ENCODE measurements at places on chromosomes 4 and X. TPM values are rescaled to one million over a fixed set of nuclear protein-coding genes. Genes with fewer than 3 reads are reported as not detected.

SPANXN2 gene
- not detected for total RNA-seq

CORIN gene
- 0.23 TPM for total RNA-seq

LRAT gene
- total RNA-seq = 4.4 TPM

TRIM75 gene
- total RNA-seq = not detected

SLC9B1 gene
- total RNA-seq = 0.51 TPM

CXorf49 gene
- not detected for total RNA-seq

RPL36A gene
- total RNA-seq = 519 TPM

GRCh38 chr4:2289311-2289954, 27.5 kb upstream of the MXD4 start:
- no peak for DNase-seq

- no peak for DNase-seq
Measured at GRCh38 chrX:74911494-74911893, 13.8 kb downstream of the NEXMIF start.

DNA sequence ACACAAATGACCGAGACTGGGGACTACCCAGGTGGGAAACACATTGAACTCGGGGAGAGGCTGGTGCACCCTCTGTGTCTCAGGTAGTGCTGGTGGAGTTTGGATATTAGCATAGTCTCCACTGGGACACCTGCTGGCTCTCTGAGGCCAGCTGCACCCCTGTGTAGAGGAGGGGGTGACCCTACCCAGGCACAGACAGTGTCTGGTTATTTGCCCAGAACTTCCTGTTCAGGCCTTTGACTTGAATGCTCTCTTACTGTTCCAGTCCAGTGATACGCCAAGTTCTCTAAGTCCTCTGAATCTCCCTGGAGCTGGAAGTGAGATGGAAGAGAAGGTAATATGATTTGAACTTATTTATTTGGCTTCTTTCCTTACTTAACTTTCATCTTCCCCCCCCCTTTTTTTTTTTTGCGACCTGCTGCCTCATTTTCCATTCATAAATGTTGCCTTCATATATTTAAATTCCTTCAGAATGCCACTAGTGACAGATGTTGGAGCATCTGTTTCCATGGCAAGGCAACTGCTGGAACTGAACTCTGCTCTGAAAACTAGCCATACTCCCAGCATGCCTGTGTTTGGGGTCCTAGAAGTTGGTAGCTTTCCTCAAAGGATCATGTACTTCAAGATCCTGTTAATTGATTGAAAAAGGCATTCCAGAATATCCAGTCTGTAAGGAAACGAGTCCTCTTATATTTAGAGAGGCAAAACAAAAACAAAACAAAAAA, 76.7 kb downstream of the AASDH start:
- no peak for DNase-seq

DNA sequence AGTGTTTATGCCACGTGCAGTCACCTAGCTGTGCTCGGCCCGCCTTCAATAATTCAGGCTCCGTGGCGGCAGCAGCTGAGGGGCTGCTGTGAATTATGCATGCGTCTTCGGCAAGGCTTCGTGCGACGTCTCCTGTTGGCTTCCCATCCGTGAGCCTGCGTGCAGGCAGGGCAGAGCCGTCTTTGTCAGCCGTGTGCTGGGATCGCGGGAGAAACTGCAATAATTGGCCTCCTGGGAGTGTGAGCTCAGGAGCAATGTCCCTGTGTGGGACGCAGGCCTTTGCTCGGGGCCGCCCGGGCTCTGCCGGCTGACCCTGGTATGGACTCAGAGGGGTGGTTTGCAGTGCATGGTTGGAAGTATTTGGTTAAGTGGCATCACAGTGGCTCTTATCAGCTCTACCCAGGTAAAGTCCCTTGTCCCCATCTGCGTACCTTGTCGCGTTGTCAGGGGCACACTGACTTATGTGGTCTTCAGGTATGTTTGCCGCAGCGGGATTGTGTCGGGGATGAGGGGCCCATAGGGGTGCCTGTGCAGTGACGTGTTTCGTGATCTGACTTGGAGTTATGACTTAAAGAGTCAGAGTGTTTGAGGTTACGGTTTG, 34.5 kb upstream of the HGFAC start:
- DNase-seq = no peak

DNA sequence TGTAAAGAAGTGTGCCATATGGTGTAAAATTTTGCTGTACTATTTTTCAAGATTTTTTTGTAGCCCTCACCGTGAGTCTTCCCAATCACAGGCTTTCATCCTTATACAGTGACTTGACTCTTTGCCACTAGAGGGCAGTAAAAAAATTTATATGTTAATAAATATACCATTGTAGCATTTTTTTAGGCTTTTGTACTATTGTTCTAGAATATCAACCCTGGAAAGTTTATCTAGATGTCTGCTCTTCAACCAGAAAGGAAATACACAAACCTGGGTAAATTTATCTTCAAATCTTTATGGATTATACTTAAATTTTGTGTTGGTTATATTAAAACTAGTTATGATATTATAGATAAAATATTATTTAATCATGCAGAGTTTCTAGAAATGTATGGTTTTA, 235.3 kb downstream of the TENM3 start:
- no peak for DNase-seq

- DNase-seq = no peak
Measured at GRCh38 chr4:158836002-158836369, 67.2 kb downstream of the FNIP2 start.

- no peak for DNase-seq
Measured at GRCh38 chr4:158139086-158139485, 33.7 kb downstream of the GASK1B start.

GRCh38 chr4:40897557-40898203, 147.9 kb downstream of the NSUN7 start:
- peak; percentile 76 for DNase-seq

- no peak for DNase-seq
Measured at GRCh38 chr4:88526221-88526815, 2.7 kb upstream of the PYURF start.

DNA sequence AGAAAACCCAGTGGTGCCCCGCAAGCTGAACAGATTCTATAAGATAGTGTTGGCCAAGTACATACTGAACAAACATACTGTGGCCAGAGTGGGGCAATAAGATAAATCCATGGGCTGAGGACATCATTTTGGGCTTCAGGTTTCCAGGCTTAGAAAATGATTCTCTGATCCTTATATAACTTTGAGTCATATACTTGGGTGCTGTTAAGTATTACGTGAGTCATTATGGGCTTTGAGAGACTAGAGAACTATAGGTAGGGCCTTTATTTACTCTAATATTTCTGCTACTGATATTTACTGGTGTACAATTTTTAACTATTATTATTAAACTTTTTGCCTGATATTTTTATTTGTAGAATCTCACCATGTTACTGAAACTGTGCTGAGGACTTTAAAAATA, 586.1 kb downstream of the CENPC start:
- no peak for DNase-seq

- no peak for DNase-seq
Measured at GRCh38 chr4:144289667-144290428, 149.3 kb upstream of the GYPA start.

- DNase-seq = no peak
Measured at GRCh38 chr4:82799006-82799881, 648 bp upstream of the SCD5 start.

- DNase-seq = no peak
Measured at GRCh38 chr4:189029976-189030504, 890.8 kb downstream of the TRIML1 start.

- no peak for DNase-seq
Measured at GRCh38 chrX:19924285-19924684, 36.9 kb upstream of the SH3KBP1 start.

DNA sequence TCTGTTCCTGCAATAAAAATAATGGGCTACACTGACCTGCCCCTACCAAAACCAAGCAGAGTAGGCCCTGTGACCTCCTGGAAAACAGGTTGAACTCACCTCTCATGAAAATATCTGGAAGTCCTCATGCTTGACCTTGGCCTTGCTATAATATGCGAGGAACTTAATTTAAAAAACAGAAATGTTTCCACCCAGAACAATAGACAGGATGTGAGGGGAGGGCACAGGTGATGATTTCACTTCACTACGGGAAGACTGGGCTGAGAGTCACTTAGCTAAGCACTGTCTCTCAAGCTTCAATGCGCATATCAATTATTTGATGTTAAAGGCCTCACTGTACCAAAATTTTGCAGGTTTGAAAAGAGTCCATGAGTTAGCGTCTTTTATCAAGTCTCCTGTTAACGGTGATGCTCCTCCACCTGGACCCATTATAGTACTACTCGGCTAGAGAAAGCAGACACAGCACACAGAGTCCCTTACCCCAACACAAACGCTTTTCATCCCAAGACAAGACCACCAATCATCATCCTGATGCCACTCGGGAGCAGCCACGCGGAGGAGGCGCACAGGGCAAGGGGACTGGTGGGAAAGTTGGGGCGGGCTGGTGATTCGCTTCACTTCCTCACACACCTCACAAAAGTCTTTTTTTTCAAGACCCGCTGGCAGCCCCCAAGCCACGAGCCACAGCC, 25.9 kb downstream of the ZNF721 start:
- DNase-seq = no peak

DNA sequence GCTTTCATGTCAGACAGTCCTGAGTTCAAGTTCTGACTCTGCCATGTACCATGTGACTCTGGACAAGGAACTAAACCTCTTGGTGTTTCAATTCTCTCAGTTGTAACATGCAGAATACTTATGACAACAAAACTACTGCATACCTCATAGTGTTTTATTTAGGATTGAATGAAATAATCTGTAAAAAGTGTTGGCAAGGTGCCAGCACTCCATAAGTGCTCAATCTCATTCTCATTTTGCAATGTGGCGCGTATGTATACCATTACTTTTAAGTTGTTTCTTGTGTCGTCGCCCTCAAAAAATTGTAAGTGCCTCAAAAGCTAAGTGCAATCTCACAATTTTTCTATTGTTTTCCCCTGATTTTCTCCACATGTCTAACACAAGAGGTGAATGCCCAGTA, 62.5 kb downstream of the IGSF1 start:
- DNase-seq = no peak

DNA sequence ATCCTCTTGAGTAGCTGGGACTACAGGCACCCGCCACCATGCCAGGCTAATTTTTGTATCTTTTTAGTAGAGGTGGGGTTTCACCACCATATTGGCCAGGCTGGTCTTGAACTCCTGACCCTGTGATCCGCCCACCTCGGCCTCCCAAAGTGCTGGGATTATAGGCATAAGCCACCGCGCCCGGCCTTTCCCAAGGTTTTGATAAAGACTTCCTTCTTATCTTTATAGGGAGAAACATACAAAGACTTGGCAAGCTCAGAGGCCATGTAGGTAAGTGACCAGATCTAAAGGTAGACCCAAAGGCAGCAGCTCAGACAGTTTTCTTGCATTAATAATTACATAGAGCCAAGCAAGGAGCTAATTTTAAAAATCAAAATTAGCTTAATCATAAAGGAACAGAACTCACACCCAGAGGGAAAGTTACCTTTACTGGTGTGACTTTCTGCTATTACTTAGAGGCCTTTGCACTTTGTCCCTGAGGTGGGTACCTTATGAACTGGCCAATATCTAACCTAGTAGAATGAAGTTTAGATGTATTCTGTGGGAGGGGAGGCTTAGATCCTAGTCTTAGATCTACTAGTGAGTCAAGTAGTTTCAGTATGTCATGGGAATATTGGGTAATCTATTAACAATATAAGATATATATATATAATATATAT, 67.3 kb downstream of the HPGD start:
- no peak for DNase-seq

- DNase-seq = peak; percentile 81
Measured at GRCh38 chrX:153953342-153953830, 8.9 kb upstream of the RENBP start.

DNA sequence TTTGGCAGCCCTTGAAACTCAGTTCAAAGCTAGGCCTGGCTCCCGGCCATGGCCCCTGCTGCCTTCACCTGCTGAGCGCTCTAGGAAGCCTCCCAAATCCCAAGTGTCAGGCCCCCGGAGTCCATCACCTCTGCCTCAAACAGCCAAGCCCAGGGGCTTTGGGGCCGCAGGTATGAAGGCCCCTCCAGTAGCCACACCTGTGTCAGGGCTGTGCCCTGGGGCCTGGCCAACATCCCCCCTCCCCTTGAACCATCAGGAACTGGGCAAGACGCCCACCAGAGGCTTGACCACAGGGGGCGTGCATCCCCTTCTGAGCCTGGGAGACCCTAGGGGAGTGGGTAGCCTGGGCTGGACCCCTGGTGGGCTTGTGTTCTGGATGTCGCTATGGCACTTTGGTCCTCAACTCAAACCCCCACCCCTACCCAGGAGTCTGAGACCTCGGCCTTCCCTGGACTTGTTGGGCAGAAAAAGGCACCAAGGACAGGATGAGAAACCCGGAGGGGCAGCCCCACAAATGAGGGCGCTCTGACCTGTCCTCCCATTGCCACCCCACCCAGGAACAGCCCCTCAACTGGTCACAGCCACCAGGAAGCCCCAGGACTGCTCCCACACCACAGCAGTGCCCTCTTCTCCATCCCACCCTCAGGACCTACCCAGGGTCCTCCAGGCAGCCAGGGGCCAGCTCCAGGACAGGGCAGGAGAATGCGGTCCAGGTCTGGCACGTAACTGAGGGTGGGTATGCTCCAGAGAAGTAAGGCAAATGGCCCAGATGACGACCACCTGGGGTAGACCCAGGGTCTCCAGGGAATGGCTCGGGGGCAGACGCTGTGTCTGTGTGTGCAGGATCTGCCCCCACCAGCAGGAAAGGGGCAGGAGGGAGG, 4.2 kb upstream of the SLBP start:
- no peak for DNase-seq

DNA sequence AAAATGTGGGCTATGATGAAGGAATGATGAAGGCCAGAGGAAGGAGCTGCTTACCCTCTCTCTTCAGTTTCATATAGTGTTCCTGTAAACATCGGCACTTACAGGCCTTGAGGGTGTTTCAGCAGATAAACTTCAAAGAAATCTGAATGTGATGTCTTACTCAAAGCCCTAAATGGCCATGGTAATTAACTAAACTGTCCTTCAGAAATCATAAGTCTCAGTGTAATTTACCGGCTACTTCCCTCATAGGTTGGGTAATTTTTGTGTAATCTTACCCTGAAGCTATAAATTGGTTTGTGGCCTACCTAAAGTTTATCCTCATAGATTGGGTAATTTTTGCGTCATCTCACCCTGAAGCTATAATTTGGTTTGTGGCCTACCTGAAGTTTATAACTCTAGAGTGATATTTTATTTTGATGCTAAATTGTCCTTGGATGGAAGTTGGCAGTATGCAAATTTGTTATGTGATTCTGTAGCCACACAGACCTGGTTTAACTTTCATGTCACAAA, 2700.3 kb downstream of the ARAP2 start:
- no peak for DNase-seq

DNA sequence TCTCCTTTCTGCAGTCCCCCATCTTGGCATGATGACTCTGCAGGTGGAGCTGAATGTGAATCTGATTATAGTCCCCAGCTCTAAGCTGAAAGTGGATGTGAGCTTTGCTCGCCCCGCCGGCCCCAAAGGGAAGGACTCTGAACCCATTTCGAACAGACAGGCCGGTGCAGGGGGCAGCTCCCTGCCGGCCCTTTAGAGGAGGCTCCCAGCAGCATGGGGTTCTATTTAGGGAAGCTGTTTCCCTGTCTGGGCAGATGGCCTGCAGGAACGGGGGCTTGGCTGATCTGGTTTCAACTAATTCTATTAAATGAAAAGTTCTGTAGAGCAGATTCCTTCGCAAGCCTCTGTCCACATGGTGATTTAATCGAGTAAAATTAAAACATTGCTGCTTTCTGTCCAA, 104.8 kb upstream of the MSX1 start:
- no peak for DNase-seq

Measured in liver (tissue), 10 donors.